T1000 (cell line): ENCODE measurements at places on chromosomes 2 and 18.
A peak's percentile ranks its signal among the peaks of the same experiment; 100 is the strongest.

- DNase-seq, result no peak
Observed at GRCh38 chr18:33960417-33960816, 264.3 kb downstream of the NOL4 start.

DNA sequence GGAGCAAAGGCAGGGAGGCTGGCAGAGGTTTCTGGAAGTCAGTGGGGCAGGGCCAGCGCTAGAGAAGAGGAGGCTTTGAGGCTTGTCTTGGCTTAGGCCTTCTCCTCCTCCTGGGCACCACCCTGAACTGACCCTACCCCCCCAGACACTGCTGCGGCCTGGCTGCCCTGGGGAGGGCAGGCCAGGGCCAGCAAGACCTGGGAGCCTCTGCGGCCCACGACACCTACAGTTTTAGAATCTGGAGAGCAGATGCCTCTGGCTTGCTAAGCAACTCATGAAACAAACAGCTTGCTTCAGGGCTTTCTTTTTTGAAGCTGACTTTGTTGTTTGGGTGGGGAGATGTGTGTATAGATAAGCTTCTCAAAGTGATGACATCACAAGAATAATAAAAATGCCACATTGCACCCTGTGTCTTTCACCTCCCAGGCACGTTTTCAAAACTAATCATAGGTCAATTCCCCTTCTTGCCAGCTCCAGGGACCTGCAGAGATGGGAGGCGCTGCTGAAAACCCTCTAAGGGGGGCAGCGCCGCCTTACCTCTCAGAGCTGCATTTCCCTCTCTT is 46.2 kb upstream of the SMAD7 start:
- DNase-seq, result peak; percentile 54

DNA sequence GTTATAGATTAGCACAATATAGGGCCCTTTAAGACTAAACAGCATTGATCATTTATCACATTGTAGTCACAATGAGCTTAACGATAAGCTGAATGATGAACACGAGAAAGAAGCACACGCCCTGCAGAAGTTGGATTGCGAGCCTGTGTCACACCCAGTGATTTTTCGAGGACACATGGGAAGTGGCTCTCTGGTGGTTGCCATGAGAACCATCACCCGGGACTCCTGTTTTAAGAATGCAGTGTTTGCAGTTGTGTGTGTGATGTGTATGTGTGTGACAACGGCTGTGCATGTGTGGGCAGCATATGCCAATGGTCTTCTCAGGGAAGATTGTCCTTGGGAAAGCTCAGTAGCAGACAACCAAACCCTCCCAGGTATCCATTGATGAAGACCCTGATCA is 69.2 kb downstream of the PDCL3 start:
- DNase-seq, result no peak

DNA sequence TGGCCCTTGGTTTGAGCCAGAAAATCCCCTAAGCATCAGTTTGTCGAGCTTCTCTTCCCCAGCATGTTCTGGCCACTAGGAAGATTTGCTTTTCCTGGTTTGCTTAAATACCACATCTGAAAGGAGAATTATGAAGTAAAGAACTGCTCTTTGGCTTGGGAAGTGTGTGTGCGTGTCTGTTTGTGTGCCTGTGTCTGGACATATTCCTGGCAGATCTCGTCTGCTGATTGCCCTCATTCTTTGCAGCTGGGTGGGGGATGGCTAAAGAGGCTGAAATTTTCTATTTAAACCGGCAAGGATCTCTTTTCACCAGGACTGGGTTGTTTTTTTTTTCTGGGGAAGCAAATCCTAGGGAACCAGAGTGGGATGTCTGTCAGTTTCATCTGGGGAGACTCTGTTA is 57.3 kb upstream of the MBOAT2 start:
- no peak for DNase-seq

GRCh38 chr2:100137866-100138570 is 4.4 kb downstream of the AFF3 start:
- DNase-seq, result no peak

DNA sequence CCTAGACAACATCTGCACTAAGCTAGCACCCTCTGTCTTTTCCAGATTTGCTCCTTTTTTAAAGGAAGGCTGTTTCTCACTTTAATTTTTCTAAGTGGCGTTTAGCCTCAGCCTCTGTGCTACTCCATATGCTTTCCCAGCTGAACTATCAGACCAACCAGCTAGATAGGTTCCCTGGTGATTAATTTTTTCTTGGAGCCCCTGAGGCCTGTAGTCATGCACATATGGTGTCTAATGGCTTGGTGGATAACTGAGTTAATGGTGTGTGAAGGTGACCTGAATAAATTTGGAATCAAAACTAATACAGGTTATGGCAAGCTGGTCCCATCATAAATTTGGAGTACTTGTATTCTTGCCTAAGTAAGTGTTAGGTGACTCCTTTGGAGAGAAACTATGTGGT is 135.5 kb downstream of the MGAT5 start:
- DNase-seq, result no peak

GRCh38 chr2:189580241-189580651 is 340 bp downstream of the SLC40A1 start:
- DNase-seq, result no peak

DNA sequence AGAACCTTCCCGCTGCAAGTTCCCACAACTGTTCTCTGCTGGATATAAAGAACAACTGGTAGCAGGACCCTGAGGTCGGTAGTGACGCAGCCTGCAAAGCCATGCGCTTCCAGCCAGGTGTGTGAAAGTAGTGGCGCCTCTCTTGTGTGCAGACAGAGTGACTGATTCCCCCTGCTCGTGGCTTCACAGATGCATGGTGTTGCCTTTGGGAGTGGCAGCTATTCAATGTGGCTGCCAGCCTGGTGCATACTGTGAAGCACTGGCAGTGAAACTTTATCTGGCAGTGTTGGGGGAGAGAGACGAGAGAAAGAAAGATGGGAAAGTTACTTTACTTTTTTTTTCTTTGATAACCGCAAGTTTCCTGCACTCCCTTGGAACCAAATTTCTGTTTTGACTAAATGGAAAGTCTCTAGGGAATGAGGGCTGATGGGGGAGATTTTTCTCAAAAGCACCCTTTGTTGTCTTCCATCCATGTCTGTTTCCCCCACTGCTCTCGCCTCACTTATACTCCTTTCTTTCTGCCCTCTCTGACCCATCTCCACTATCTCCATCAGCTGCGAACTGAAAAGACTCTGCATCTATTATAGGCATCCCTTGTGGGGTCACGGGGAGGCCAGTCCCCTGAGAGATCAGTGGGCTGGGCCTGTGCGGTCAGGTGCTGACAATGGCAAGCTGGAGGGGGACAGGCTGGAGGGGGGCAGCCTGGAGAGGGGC is 90.0 kb upstream of the TNP1 start:
- no peak for DNase-seq

- DNase-seq, result no peak
Observed at GRCh38 chr2:72291059-72291458, 143.4 kb upstream of the CYP26B1 start.

- DNase-seq, result no peak
Observed at GRCh38 chr18:34880882-34881834, 160.1 kb upstream of the MAPRE2 start.

- DNase-seq, result no peak
Observed at GRCh38 chr18:80241919-80242777, 5.2 kb downstream of the PARD6G start.

DNA sequence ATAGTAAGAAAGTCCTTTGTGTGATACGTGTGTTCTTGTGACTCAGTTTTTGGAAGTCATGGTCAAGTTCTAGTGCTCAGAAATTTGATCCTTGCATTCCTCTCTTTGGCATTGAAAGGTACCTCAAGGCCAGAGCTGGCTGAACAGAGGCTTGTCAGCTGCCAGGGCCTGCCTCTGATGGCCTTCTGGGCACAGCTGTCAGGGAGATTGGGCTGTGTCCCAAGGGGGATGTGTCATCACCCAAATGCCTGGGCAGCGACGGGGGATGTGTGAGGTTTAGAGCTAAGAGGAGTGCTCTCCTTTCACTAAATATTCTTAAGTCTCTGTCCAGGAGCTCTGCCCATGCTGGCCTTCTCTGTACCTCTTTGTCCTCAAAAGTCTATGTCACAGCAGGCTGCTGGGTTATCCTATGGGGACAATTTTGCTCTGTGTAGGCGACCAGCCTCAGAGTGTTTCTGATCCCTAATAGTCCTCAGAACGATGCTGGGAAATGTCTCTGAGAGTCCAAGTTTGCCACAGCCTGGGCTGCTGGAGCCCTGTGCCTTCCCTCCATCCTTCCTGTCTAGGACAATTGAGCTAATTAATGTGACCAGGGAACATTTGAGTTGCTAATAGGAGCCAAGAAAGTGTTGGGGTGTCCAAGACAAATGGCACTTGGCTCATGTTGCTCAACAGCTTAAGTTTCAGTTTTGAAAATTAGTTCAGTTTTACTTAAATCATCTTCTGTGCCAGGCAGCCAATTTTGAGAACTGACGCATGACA is 115.4 kb upstream of the ZNF521 start:
- DNase-seq, result peak; percentile 28

DNA sequence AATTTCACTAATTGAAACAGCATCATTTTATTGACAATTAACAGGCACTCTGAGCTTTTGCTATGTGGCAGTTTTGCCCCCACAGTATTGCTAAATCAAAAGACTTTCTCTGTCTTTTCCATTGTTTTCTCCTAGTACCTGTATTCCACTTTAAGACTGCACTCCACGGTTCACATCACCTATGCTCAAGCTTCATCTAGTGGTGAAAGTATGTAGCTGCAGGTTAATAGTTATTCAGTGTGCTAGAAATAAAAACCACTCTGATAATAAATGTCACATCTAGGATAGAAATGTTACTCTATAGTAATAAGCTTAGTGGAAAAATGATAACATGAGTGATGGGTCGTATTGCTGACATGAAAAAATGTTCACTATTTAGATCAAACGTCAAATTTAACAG is 24.6 kb downstream of the ARL6IP6 start:
- DNase-seq, result no peak

DNA sequence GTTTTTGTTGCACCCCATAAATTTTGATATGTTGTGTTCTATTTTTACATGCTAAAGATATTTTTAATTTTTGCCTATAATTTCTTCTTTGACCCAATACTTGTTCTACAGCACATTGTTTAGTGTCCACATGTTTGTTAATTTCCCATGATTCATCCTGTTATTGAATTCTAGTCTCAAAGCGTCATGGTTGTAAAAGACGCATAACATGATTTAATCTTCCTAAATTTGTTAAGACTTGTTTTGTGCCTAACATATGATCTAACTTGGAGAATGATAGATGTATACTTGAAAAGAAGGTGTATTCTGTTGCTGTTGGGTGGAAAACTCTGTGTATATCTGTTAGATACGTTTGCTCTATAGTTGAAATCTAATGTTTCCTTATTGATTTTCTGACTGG is 27.1 kb upstream of the SULT1C3 start:
- no peak for DNase-seq
